ENCODE measurements at places on chromosomes 2 and 18.

GRCh38 chr2:35871672-35872071, 483.9 kb upstream of the CRIM1 start:
- DNase-seq: no peak

DNA sequence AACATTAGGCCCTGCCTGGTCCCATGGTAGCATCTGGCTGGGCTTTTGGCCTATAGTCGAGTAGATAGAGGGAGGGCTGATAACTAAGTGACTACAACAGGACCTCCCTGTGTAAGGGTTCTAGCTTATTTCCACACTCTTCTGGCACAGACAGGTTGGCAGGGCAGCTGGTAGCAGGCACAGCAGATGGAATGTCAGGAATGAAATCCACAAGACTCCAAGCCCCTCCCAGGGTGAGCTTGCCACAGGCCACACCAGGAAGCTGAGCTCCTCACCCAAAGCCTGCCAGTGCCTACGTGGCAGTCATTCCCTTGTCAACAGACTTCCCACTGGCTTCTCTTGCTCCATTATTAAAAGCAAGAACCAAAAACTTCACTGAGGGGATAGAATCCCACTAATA, 20.7 kb upstream of the C1QL2 start:
- no peak for DNase-seq

- DNase-seq: no peak
Measured at GRCh38 chr2:37472959-37473358, 128.5 kb downstream of the QPCT start.

DNA sequence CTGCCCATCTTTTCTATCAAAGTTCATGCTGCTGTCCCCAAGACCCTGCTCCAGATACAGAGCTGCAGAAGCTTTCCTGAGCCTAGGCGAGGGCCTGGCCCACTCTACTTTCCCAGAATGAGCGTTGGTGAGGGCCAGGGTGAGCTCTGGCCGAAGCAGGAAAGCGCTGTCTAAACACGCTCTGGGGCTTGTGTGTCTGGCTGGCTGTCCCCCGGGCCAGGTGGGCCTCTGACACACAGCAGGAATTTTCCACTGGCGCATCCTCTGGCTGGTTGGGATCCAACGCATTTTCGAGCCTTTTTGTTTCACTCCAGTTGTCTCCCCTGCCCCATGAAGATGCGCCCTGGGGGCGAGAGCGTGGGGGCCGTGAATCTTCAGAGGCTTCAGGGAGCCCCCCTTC, 17.8 kb upstream of the KCNK3 start:
- DNase-seq: no peak

DNA sequence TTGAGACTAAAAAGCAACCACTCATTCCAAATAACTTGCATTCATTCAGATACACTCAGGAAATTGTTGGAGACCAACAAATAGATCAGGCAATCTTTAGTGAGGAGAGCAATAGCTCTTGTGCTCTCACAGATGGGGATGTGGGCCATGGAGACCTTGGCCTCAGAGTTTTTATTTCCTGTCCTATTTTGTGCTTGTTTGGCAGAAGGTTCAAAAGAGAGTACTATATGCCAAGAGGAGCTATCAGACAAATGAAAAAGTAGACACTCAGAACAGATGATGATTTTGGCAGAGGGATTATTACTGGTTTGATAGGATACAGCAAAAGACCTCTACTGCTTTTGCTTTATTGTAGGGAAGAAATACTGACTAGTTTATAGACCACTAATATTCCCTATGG, 230.2 kb downstream of the KCNE4 start:
- DNase-seq: no peak

- peak; percentile 16 for DNase-seq
Measured at GRCh38 chr2:28821295-28821958, 10.8 kb downstream of the SPDYA start.

- DNase-seq: no peak
Measured at GRCh38 chr2:219081096-219081495, 20.4 kb upstream of the IHH start.

- DNase-seq: no peak
Measured at GRCh38 chr2:56299171-56299691, 115.4 kb downstream of the CCDC85A start.

DNA sequence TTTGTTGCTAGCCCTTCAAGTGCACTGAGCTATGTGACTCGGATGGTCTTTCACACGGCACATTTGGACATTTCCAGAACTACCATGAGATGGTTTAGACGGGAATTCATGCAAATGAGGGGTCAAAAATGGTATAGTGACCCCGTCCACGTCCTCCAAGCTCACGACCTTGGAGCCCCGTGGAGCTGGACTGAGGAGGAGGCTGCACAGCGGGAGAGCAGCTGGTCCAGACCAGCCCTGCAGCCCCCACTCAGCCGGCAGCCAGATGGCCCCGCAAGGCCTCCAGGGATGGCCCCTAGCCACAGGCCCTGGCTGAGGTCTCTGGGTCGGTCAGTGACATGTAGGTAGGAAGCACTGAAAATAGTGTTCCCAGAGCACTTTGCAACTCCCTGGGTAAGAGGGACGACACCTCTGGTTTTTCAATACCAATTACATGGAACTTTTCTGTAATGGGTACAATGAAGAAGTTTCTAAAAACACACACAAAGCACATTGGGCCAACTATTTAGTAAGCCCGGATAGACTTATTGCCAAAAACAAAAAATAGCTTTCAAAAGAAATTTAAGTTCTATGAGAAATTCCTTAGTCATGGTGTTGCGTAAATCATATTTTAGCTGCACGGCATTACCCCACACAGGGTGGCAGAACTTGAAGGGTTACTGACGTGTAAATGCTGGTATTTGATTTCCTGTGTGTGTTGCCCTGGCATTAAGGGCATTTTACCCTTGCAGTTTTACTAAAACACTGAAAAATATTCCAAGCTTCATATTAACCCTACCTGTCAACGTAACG, 88.8 kb downstream of the EPAS1 start:
- no peak for DNase-seq

- DNase-seq: no peak
Measured at GRCh38 chr18:35478520-35479435, 19.0 kb downstream of the INO80C start.

DNA sequence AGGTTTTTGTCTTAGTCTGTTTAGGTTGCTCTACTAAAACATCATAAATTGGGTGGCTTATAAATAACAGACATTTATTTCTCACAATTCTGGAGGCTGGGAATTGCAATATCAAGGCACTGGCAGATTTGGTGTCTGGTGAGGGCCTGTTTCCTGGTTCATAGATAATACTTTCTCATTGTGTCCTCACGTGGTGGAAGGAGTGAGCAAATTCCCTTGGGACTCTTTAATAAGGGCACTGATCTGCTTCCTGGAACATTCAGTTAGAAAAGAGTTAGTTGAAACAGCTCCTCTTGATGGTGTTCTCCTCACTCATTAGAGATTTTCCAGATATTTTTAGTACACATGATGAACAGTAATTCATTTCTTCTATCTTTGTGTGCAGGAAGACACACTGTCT, 22.3 kb downstream of the COL4A3 start:
- no peak for DNase-seq

GRCh38 chr2:64283641-64284361, 139.6 kb upstream of the PELI1 start:
- DNase-seq: no peak

DNA sequence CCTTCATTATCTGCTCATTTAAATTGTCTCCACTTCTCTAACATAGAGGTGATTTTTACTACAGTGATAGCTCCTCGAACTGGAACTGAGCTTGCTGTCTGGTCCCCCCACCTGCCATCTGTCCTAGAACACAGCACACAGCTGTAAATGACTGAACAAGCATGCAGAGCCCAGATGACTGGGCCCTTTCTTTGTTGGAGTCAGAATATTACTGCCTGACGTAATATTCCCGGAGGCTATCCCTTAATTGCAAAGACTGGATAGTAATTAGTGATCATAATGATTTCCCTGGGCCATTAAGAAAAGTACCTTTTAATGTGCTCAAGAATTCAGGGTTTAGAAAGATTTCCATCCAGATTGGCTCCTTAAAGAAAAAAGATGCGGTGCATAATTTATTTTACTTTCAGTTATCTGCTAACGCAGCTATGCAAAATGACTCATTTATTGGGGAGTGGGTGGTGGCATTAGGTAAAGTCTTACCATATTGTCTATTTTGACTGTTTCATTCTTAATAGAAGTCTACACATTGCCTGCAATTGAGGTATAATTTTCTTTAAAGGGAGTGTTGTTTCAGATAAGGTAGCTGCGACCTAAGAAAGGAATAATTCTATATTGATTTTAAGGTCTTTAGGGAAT, 84.4 kb downstream of the MAP4K4 start:
- DNase-seq: no peak

- no peak for DNase-seq
Measured at GRCh38 chr2:140091926-140092325, 1311.7 kb upstream of the NXPH2 start.

GRCh38 chr18:9951022-9951859, 37.4 kb downstream of the VAPA start:
- no peak for DNase-seq

DNA sequence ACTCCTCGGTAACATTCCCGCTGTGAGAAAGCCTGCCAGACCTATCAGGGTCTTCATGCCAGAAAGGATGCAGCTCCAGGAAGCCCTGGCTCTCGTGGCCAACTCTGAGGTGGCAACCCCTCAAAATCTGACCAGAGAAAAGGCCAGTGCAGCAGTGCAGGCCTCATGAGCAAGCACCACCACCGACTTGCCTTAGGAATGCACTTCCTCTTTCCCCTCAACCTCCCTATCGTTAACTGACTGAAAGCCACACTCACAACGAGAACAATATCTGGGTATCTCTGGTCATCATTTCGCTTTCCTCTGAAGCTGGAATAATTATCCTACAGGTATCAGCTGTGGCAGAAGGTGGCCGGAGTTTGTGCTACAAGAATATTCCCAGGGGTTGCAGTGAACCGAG, 101.4 kb upstream of the POU3F3 start:
- DNase-seq: no peak

GRCh38 chr18:9608728-9609127, 5.6 kb downstream of the PPP4R1 start:
- no peak for DNase-seq

DNA sequence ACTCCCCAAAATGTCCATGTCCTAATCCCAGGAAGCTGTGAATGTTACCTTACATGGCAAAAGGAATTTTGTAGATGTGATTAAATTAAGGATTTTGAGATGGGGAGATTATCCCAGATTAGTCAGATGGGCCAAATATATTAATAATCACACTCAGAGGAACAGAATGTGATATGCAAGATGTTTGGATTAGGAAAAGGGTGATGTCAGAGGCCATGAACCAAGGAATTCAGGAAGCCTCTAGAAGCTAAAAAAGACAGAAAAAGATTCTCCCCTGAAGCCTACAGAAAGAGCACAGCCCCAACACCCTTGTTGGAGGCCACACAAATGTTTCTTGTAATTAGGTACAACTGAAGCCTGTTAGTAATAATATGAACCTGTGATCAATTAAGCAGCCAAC, 13.1 kb downstream of the TMEM131 start:
- no peak for DNase-seq

DNA sequence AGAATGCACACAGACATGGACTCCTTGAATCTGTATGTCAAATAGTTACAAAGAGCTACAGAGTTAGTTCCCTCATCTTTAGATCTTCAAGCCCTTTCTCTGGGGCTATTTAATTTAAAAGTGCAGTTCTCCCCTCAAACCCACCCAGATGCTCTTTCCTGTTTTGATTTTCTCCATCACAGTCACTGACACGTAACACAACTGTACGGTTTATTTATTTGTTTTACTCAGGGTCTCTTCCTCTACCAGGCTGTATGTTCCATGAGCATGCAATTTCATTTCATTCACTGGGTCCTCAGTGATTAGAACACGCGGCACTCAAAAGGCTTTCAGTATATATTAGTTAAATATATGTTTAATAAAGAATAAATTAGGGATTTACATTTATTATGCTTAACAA, 94.7 kb downstream of the DOCK10 start:
- no peak for DNase-seq
